ENCODE measurements at places on chromosomes 16 and 17.
A peak's percentile ranks its signal among the peaks of the same experiment; 100 is the strongest.

- DNase-seq = no peak
Observed at GRCh38 chr16:53601961-53602360, 99.0 kb upstream of the AKTIP start.

GRCh38 chr17:34637041-34637547, 57.7 kb downstream of the TMEM132E start:
- no peak for DNase-seq

DNA sequence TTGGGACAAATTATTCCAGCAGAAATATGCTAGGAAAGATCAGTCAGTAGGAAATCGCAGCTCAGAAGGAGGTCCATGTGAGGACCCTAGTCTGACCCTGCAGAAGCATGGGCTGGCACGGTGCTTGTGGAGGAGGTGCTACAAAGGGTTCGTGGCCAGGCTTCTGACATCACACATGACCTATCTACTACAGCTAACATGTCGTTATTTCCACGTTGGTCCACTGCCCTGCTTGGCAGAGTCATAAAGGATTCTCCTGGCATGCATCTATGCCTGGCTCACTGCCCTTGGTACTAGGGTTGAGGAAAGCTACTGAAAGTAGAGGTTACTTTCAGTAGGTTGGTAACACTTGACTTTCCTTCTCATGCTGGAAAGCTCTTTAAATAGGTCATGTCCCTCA, 118.1 kb upstream of the SHISA6 start:
- peak; percentile 53 for DNase-seq

GRCh38 chr16:9081843-9082242, 9.6 kb upstream of the HAPSTR1 start:
- DNase-seq = no peak

GRCh38 chr16:58661199-58661830, 23.3 kb downstream of the SLC38A7 start:
- peak; percentile 31 for DNase-seq

DNA sequence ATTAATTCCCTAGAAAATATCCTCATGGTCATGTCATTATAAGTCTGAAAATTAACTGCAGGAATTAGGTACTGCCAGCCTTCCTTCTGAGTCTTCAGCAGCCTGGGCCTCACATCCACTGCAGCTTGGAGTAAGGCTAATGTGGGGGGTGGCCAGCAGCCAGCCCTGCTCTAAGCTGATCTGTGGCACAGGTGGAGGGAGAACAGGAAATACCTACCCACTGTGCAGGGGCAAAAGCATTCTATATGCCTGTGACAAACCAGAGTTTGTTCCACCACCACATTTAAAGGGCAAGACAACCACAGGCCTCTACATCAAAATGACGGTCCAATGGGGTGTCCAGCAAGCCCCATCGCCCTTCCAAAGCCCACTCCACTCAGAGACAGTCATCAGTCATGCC, 9.4 kb downstream of the NPRL3 start:
- DNase-seq = no peak

- DNase-seq = no peak
Observed at GRCh38 chr17:40817103-40817682, 5.2 kb downstream of the KRT10 start.

- no peak for DNase-seq
Observed at GRCh38 chr16:1975432-1976215, 3.8 kb downstream of the TBL3 start.

GRCh38 chr16:59404509-59404908, 670.4 kb upstream of the GOT2 start:
- DNase-seq = no peak

GRCh38 chr17:5897275-5897911, 172.8 kb upstream of the WSCD1 start:
- DNase-seq = no peak

- DNase-seq = no peak
Observed at GRCh38 chr17:72187556-72187955, 66.7 kb downstream of the SOX9 start.

DNA sequence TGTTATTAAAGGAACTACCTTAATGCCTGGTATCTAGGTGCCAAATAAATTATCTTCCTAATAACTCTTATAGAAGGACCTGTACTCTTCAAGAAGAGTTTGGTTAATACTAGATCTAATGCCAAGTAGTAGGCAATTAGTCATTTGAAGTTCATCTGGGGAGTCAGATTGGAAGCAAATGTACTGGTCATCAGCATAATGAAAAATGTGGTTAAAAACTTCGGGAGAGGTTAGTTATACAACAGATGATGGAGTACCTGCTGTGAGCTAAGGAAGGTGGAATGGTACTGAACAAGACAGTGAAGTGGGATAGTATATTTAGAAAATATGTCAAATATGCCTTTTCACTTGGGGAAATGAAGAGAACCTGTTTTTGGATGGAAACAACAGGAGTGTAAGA, 49.2 kb downstream of the TNRC6A start:
- DNase-seq = no peak

- no peak for DNase-seq
Observed at GRCh38 chr16:88331989-88332920, 50.5 kb upstream of the ZNF469 start.

GRCh38 chr17:81253358-81254131, 14.4 kb downstream of the NDUFAF8 start:
- peak; percentile 56 for DNase-seq

DNA sequence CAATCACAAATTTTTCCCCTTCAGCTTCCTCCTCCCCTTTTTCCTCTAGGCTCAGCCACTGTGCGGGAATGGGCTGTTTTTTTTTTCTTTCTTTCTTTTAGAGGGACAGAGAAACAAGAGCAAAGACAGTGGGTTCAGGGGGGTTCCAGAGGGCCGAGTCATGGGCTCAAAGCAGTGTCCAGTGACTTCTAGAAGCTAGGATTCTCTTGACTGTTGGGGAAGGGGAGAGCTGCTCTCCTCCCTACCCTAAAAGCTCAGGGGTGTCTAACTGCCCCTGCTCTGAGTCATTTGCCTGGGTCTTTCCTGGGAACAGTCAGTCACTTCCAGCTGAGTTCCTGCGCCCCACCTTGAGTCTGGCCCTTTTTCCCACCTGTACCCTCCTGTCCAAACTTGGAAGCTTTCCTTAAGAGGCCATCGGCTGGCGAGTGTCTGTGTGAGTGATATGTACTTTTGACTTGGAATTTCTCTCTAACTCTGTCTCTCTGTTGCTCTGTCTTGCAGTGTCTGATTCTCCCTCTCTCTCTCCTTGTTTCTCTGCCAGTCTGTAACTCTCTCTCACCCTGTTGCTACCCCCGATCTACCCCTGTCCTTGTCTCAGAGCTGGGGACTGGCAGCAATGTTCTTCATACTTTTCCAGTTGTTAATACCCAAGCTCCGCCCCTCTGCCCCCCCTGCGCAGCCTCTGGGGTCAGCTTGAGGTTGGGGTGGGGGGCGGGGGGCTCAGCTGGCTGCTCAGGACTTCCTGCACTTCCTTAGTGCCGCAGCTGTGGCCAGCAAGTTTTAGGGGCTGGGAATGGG, 2.4 kb downstream of the THRA start:
- DNase-seq = no peak

- no peak for DNase-seq
Observed at GRCh38 chr17:6536053-6536452, 20.3 kb downstream of the PITPNM3 start.

GRCh38 chr16:2121853-2122252, 13.8 kb downstream of the PKD1 start:
- no peak for DNase-seq

- no peak for DNase-seq
Observed at GRCh38 chr17:35185849-35186248, 8.3 kb downstream of the SLC35G3 start.

DNA sequence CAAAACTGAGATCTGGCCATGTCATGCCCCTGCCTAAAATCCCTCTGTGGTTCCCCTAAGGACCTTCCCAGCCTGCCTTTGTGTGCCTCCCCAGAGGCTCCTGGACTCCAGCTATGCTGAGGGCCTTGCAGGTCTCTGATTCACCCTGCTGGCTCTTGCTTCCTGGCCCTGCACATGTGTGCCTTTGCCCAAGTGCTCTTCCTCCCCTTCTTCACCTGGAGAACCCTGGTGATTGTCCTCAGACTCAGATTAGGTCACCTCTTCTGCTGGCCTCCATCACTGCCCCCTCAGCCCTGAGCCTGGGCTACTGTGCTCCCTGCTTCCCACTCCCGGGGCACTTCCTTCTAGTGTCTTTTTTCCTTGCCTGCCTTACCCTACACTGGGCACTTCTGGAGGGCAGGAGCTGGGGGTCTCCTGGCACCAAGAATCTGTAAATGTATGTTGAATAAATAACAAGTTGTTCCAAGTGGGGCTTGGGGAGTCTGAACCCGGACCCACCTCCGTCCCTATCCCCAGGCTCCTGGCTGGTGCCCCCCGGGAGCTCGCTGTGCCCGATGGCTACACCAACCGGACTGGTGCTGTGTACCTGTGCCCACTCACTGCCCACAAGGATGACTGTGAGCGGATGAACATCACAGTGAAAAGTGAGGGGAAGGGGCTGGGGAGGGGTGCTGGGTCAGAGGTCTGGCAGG, 7.8 kb downstream of the ITGA3 start:
- DNase-seq = no peak

DNA sequence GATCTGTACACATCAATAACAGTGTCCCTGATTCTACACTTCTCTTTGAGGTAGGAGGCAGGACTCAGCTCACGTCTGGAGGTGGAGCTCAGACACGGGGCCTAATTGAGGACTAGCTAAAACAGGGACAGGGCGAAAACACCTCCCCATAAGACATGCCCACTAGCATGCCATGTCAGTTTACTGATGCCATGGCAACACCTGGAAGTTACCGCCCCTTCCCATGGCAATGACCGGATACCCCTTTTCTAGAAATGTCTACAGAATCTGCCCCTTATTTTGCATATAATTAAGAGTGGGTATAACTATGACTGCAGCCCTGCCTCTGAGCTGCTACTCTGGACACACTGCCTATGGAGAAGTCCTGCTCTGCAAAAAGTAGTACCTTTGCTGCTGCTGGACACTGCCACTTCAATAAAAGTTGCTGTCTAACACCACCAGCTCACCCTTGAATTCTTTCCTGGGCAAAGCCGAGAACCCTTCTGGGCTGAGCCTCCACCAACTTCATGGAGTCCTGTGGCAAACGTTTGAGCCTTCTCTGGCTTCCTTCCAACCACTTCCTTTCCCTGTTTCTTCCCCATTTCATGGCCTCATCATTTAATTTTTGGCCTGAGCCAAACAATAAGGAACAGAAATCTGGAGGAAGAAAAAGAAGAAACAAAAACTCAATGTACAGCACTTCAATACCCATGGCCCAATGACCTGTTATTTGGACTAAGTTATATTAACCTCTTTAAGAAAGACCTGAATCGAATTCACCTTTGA, 21.0 kb downstream of the PHB1 start:
- no peak for DNase-seq

- no peak for DNase-seq
Observed at GRCh38 chr17:34125921-34126320, 129.2 kb upstream of the CCL2 start.

DNA sequence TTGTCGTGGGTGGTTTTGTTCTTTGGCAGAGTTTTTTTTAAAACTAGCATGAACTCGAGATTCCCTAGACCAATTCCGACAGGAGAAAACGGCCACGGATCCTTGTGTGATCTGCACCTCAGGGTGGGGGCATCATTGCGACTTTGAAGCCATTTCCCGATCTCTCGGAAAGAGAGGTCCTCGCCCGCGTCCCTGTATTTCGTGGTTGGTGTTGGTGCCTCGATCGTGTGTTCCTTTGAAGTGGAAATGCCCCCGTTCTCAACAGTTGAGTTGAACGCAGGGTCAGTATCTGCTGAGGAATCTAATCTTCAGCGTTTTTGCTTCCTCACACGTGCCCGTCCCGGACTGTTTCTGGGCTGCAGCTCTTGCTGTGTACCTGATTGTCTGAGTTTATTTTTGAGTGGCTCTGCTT, 1.1 kb downstream of the CRAMP1 start:
- no peak for DNase-seq

DNA sequence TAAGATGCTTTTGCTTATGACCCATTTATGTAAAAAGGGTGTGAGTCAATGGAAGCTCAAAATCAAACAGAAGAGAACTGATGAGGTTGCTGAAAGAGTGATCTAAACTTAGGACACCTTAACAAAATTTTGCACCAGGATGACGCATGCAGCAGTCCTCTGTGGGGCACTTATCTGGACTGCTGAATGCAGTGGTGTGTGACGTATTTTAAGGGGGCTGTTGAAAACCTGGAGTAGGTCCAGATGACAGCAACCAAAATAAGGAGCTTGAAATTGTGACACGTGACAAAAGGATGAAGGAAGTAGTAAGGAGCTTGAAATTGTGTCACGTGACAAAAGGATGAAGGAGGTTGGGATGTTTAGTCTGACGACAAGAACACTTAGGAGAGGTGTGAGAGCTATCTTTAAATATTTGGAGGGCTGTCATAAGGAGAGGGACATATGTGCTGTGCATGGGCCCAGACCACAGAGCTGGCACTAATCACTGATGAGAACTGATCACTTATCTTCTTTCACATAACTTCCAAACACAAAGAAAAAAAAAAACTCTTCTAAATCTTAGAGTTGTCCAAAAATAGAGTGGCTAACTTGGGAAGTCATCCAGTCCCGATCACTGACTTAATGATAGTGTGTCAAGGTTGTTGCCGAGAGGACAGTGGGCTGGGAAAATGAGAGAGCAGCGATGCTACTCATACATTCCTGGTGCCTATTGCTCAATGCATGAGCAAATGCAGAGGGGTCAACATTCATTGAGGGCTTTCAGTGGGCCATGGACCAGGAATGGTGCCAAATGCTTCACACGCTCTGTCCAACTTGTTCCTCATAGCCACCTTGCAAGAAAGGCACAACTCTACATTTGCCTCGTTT, 264.2 kb upstream of the ZFHX3 start:
- no peak for DNase-seq

GRCh38 chr17:1315891-1316403, 36.5 kb downstream of the TRARG1 start:
- DNase-seq = no peak

DNA sequence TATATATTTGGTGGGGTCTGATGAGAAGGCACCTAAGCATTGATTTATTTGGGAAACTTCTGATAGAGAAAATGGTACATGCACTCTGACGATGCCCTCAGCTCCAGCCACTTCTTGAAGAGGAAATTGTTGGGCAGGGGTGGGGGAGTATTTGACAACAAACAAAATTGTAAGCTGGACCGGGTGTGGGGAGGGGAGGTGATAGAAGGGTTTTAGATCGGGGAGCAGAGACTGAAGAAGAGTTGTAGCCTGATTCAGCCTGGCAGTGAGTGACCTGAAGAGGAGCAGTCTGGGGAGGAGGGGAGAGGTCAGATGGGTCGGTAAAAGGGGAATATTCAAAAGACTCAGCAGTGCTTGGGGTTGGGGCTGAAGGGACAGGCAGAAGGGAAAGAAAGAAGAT, 2284.7 kb downstream of the TP53TG3F start:
- no peak for DNase-seq

GRCh38 chr17:1616101-1616500, 12.5 kb downstream of the SLC43A2 start:
- no peak for DNase-seq

GRCh38 chr16:66298571-66299120, 67.8 kb upstream of the CDH5 start:
- no peak for DNase-seq

- no peak for DNase-seq
Observed at GRCh38 chr17:10757067-10757466, 27.2 kb upstream of the TMEM220 start.

- DNase-seq = no peak
Observed at GRCh38 chr16:57677622-57678369, 9.7 kb downstream of the ADGRG3 start.

GRCh38 chr16:75252049-75252864, 833 bp upstream of the BCAR1 start:
- no peak for DNase-seq

All from NCI-H446 treated with DMSO at 0.1 percent for 48 hours (cell line).